Caudate nucleus (tissue), 63 donors: ENCODE measurements at places on chromosomes 4 and X.

DNA sequence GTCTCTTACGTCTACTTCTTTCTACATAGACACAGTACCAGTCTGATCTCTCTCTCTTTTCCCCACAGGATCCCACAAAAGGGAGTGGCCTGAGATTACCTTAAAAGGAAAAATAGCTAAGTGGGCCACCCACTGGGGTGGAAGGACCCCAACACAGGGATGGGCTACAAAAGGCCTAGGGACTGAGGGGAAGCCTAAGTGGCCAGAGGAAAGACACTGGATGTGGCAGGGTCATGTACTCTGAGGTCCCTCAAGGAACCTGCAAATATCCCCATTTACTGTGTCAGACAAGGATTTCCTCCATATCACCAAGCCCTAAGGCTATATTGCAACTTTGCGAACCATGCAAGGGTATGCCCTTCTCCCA is 6.5 kb upstream of the PRDX4 start:
- no peak for DNase-seq

DNA sequence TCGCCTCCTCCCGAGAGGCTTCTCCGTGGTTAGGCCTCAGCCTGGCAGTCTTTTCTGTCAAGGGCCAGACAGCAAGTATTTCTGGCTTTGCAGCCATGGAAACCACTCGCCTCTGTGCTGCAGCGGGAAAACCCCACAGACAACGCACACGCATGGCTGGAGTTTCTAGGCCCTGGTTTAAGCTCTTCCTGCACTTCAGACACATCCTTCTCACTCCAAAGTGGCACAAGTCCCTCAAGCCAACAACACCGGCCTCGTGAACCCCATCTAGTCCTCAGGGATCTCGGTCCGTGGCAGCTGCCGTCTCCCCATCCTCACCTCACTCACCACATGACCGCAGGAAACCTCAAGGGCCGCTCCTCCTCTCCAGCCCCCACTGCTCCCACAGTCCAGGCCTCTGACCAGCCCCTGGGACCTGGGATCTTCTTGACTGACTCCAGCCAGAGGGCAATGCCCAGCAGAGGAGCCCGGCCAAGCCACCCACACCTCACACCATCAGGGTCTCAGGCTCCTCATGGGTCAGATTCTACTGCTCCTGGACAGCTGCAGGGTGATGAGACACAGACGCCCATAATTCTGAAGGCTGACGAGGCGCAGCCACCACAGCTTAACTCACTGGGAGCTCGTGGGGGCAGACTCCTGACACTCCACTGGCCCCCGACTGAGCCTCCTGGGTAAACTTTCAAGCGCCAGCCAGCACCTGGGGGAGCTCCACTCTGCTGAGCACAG is 21.7 kb downstream of the LETM1 start:
- DNase-seq, result no peak

DNA sequence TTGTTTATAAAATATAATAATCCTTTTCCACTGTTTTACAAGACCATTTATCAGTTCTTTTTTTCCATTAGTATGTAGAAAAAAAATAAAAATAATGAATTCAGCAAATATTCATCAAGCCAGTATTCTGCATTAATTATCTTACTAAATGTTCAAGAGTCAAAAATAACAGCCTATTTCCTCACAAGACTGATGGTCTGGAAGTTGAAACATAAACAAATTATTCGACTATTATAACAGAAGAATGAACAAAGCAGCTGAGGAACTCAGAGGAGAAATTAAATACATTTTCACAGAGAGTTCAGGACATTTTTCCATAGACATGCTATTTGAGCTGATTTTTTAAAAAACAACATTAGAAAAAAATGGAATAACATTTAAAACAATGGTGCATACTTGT is 2594.8 kb downstream of the ARAP2 start:
- no peak for DNase-seq

- no peak for DNase-seq
These were observed 17.9 kb upstream of the ENPP6 start for GRCh38 chr4:184235526-184235925.

DNA sequence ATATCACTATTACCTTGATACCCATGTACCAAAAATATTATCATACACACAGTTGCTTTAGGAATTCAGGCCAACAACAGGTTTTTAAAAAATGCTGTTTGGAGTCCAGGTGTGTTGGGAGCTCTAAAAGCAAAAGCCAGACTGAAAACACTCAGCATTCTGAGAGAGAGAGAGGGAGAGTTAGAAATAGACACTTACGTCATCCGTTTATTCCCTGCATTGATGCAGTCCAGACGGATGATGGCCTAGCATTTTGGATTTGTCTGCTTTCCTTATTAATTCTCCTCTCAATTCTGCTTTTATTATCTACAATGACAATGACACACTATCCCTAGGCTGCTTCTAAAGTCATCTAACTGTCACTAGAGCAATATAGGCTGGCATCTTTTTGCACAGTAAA is 358.3 kb upstream of the BOD1L1 start:
- DNase-seq, result no peak

GRCh38 chr4:11860996-11861395 is 432.3 kb upstream of the HS3ST1 start:
- DNase-seq, result no peak
